ENCODE measurements at places on chromosomes 1 and 21.

DNA sequence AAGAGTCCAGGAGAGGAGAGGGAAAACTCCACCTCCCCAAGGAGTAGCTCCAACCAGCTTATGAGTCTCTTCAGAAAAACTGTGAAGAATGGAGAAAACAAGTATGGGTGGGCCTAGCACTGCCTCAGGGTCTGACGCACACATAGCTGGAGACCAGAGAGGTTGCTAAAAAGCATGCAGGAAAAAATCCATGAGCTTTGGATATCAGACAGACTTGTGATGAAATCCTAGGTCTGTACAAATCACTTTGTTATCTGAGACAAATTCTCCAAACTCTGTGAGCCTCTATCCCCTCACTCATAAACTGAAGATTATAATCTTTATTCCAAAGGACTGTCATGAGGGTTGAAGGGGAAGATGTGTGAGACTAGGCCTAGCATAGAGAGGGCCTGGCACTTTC lies 141.5 kb upstream of the FGGY start:
- no peak for DNase-seq

- no peak for DNase-seq
Observed at GRCh38 chr21:34988625-34989024, 60.5 kb downstream of the RUNX1 start.

GRCh38 chr1:215932558-215932957 lies 365.5 kb downstream of the KCTD3 start:
- DNase-seq, result no peak

DNA sequence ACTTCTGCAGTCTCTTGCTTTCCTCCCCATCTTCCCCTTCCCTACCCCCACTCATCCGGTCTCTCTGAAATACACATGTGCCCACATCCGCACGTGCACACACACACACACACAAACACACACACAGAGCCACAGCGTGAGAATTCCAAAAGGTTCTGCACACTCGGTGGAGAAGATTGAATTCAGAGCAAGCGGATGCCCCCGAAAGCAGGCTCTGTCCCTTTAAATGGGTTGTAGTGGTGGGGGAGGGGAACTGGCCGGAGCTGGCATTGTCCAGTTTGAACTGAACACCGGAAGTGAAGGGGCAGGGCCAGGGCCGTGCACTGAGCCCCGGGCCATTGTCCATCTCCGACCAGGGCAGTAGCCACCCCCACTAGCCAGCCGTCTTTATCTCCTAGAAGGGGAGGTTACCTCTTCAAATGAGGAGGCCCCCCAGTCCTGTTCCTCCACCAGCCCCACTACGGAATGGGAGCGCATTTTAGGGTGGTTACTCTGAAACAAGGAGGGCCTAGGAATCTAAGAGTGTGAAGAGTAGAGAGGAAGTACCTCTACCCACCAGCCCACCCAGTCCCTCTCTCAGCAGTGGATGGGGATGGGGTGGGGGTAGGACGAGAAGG lies 1.3 kb upstream of the LIN28A start:
- no peak for DNase-seq

DNA sequence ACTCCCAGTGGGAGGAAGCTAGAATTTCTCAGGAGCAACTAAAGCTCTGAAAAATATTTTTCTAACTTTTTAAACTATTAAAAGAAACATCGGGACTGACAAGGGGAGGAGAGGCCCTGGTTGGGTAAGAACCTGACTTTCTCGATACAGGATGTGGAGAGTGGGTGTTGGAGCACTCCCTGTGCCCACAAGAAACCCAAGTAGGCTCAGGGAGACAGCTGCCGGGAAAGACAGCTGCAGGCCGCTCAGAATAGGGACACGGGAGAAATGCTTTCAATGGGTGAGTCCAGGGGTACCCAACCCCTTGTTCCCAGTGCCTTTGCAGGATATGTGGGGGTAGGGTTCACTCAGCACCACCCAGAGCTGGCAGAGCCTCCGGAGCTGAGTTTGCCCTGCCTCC lies 43.6 kb downstream of the PLEKHA6 start:
- no peak for DNase-seq

DNA sequence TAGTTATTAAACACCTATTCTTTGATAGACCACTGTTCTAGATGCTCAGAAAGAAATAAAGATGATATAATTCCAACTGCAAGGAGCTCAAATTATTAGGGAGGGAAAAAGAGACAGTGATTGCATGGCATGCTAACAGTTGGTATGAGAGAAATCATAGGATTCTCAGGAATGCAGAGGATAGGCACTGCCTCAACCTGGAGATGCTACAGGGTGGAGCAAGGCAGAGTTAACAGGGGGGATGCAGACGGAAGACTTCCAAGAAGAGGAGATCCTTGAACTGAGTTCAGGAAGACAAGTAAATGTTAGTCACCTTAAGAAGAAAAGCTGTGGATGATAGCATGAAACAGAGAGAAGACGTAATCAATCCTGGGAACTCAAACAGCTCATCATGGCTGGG lies 123.7 kb downstream of the DAB1 start:
- no peak for DNase-seq

DNA sequence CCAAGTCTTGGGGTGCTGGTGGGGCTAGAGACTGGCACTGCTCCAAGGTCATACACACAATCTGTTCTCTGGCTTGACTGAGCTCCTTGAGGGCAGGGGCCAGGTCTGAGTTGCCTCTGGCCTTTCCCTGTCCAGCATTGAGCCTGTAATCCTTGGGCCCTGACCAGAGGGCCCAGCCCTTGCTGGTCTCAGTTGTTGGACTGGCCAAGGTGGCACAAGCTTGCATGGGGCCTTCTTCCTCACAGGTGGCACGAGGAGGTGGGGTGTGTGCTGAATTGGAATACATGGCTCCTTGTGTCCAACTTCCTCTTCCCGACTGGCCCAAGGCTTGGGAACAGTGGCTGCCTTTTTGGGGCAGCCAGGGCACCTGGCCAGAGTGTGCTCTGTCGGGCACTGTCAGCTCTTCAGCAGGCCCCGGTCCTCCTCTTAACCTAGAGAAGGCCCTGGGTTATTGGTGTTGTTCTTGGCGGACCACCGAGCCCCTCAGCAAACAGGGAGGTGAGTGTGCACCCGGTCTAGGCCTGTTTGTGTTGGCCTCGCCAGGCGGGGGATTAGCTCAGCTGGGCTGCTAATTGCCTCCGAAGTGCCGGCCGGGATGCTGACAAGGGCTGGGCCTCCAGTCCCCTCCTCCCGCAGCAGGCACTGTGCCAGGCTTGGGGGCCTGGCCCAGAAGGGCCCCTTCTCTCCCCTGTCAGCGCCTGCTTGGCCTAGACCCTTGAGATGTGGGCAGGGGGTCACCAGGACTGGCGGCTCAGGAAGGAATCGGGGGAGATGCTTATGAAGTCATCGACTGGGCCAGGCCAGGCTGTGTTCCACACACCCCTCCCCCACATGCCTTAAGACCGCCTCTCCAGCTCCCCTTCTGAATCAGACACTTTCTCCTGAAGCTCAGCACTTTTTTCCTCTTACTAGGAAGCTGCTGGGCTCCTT lies 28.5 kb downstream of the WNT4 start:
- DNase-seq, result no peak

DNA sequence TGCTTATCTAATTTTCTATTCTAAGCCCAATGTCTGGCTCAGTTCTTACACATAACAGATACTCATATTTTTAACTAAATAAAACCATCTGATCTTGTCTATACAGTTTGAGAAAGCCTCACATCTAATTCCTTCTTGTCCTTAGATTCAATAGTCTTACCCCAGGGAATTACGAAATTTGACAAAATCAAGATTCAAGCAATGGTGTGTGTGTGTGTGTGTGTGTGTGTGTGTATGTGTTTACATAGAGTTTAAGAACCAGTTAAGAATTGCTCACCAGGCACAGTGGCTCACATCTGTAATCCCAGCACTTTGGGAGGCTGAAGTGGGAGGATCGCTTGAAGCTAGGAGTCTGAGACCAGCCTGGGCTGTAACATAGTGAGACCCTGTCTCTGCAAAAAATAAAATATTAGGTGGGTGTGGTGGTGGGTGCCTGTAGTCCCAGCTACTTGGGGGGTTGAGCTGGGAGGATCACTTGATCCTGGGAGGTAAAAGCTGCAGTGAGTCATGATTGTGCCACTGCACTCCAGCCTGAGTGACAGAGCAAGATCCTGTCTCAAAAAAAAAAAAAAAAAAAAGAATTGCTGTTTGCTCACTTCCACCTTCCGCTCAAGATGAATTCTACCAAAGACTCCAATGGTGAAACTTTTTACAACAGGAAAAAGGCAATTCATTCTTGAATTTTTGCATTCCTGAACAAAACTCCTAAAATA lies 6.2 kb downstream of the WDR64 start:
- DNase-seq, result no peak

GRCh38 chr1:72567521-72567920 lies 285.2 kb upstream of the NEGR1 start:
- no peak for DNase-seq

- no peak for DNase-seq
Observed at GRCh38 chr1:239527051-239527693, 140.8 kb downstream of the CHRM3 start.

DNA sequence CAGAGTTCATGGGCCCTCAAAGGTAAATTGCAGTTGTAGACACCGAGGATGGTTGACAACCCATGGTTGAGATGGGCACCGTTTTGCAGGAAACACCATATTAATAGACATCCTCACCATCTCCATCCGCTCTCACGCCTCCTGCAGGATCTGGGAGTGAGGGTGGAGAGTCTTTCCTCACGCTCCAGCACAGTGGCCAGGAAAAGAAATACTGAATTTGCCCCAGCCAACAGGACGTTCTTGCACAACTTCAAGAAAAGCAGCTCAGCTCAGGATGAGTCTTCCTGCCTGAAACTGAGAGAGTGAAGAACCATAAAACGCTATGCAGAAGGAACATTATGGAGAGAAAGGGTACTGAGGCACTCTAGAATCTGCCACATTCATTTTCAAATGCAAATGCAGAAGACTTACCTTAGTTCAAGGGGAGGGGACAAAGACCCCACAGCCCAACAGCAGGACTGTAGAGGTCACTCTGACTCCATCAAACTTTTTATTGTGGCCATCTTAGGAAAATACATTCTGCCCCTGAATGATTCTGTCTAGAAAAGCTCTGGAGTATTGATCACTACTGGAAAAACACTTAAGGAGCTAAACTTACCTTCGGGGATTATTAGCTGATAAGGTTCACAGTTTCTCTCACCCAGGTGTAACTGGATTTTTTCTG lies 9.3 kb downstream of the SLAMF8 start:
- DNase-seq, result no peak

DNA sequence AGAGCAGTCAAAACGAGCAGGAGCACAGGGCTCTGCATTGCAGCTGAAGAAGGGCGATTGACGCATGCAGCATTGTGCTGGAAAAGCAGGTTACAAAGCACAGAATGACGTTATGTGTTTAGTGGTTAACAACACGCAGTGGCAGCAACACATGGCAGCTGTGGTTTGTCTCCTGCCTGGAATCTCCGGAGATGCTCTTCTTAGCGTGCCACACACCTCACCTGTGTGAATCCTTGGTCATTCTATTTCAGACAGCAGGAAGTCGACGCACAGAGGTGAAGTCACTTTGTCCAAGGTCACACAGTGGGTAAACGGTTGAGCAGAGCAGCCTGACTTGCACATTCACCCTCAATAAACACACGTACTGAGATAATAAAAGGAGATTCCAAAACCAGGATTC lies 14.7 kb downstream of the OBSCN start:
- DNase-seq, result no peak

DNA sequence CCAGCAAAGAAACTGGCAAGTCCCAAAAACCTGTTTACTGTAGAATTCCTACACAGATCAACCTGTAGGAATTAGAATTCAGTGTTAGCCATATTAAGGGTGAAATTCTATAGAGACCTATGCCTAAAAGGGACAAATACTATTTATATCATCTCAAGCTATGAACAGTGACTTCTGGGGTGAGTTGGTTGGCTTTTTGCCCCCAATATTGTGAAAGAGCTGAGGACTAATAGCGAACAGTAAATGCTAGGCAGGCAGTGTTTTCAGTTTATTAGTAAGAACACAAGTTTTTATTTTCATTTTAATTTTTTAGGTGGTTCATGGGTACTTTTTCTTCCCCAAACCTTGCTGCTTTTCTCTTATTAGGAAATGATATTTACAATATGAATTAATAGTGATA lies 15.3 kb downstream of the SLC16A4 start:
- DNase-seq, result no peak

- DNase-seq, result no peak
Observed at GRCh38 chr1:100476735-100477290, 61.1 kb upstream of the GPR88 start.

GRCh38 chr1:31517301-31517700 lies 59.0 kb upstream of the TINAGL1 start:
- DNase-seq, result no peak

DNA sequence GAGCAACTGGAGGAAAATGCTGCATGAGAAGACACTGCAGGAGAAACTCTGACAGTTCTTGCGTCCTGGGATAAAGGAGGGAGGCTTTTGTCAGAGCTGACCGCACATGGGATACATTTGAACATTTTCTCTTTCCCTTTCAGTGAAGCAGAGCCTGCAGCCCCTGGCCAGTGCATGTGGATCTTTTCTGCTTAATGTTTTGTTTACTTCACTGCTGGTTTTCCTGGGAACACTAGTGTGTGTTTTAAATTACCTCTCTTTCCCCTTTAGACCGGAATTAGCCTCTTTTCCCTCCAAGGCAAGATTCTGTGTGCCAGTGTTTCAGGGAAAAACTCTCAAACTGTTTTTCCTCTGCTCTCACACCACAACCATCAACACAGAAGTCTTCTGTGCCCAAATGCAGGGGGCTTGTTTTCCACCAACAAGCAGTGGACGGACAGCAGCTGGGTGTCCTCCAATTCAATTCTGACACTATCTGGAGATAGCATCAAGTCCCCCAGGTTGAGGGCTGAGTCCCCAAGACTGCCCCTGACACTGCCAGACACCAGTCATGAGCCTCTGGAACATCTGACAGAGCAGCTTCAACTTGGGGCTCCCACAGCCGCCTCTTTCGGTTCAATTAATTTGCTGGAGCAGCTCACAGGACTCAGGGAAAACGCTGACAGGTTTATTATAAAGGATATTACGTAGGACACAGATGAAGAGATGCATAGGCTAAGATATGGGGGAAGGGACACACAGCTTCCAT lies 136.2 kb downstream of the RHOU start:
- no peak for DNase-seq

DNA sequence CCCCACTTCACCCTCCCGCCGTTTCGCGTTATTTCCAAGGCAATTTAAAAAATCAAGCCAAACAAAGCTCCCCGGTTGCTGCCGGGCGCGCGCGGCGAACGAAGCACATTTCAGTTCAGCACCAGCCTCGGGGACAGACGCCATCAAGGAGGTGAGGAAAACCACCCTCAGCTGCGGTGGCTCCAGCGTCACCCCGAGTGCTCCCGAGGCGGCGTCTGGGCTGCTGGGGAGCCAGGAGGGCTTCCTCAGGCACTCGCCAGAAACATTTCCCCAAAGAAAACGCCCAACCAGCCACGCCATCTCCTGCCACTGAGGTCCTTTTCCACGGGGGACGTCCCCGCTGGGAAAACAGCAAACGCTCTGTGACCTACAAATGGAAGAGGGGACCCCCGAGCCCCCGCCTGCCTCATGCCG lies 623 bp downstream of the GNG4 start:
- DNase-seq, result no peak

GRCh38 chr1:159841749-159842148 lies 15.1 kb downstream of the SLAMF8 start:
- no peak for DNase-seq

- DNase-seq, result no peak
Observed at GRCh38 chr1:16083486-16083885, 10.0 kb upstream of the FAM131C start.

- DNase-seq, result no peak
Observed at GRCh38 chr1:175237389-175237788, 44.8 kb upstream of the KIAA0040 start.
